ENCODE measurements at places on chromosomes 4 and X. TPM values are rescaled to one million over a fixed set of nuclear protein-coding genes. Genes with fewer than 3 reads are reported as not detected.
A peak's percentile ranks its signal among the peaks of the same experiment; 100 is the strongest.

- DNase-seq = no peak
Measured at GRCh38 chr4:176193938-176194337, 1.4 kb downstream of the SPATA4 start.

DNA sequence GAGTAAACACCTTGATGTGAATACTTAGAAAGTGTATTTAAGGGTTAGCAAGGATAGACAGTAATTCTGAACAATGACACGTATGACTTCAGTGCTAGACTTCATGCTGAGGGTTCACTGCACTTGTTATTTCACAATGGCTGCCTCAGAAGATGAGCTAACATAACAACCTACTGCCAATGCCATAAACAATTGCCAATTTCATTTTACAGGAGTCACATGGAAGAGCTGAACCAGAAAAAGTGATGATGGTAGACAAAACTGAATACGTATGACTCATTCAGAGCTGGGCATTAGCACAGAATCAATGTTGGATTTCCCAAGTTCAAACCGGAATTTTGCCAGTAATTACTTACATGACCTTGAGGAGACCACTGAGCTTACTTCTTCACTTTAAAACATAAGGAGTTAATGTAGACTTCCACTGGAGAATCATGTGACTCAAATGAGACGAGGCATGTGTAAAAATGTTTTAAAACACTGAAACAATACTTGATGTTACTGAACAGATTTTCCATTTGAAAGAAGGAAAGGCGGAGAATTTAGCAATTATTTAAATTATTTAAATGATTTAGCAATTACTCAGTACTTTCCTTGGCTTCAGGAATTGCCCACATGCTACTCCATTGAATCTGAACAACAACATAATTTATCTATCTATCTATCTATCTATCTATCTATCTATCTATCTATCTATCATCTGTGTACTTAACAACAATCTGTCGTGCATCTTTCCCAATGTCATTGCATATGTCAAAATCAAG, 868.5 kb upstream of the SLIT2 start:
- no peak for DNase-seq

DNA sequence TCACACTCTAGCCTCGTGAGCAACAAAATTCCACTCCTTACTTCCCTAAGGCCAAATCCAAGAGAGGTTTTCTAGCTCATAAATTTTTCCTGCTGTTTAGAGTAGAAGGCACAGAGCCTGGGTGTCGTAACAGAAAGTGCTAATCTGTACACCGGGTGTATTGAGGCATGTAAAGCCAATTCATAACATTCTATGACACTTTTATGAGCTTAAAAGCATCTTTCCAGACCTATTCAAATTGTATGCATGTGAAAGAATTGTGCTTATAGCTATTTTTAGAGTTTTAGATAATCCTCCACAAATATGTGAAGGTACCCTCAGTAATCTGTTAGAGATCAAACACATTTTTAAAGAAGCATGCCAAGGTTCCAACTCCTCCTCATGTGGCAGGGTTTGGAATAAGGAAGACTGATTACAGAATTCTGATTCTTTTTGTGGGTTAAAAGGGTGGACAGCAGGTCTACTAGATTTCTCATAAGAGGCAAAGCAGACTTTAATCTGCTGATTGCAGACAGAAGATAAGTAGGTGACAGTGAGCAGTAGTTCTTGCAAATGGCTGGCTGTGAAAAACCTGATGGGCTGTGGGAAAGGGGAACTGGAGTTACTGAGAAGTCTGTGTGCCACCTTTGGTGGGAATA, 25.5 kb upstream of the LRCH2 start:
- DNase-seq = no peak

GRCh38 chr4:177092807-177093206, 216.9 kb upstream of the NEIL3 start:
- DNase-seq = no peak

GRCh38 chr4:158970812-158971211, 132.1 kb upstream of the RAPGEF2 start:
- DNase-seq = no peak

DNA sequence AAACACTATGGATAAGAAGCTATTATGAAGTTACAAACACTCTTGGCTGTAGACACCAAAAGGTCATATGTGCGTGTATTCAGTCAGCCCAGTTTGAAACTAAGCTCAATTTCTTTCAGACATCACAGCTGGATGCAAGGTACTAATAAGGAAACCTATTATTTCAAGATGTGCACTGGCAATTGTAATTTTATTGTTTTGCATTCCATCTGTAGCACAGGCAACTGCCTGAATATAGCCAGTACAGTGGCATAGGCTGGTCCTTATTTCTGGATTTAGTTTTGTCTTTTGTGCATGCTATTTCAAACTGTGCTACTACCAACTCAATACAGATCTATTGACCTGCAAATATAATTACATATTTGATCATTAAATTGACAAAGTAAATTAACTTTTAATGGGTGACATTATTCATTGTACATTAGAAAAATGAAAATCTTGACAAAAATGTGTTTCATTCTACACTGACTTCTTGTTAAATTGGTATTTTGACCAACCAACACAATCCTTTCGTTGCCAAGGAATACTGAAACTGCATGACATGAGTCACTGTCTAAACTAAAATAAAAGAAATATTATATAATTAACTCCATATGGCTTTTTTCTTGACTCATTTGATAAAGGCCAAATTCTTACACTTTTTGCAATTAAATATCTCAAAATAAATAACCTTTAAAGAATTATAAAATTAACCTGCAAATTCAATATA, 594.3 kb upstream of the ADGRL3 start:
- DNase-seq = no peak

DNA sequence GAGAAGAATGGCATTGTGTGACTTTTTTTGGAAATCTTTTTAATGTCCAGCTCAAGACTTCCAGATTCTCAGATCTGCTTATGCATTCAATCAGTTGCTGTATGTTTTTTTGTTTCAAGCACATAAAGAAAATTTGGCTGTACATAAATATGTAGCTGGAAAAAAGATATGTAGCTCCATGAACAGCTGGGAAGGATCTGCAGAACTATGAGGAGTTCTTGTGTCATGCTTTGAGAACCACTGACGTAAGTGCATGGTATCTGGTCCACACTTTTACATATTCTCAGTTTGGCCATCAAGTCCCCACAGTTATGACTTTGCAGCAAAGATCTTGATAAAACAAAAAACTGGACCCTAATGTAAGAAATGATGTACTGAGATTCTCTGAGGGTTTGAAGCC, 165.9 kb downstream of the KIT start:
- DNase-seq = no peak

GRCh38 chrX:150573702-150574101, 5.3 kb downstream of the MTM1 start:
- no peak for DNase-seq

DNA sequence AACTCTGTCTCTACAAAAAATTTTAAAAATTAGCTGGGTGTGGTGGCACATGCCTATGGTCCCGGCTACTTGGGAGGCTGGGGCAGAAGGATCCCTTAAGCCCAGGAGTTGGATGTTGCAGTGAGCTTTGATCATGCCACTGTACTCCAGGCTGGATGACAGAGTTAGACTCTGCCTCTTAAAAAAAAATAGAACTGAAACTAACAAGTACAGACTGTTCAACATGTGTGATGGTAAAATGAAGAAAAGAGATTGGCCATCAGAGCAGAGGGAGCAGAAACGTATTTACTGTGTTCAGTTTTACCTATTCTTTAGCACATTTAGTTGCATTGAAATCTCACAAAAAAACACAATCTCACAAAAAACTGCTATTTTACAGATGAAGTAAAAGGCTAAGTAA, 77.9 kb upstream of the NAP1L5 start:
- no peak for DNase-seq

- DNase-seq = peak; percentile 30
Measured at GRCh38 chrX:13489454-13489853, 79.9 kb upstream of the EGFL6 start.

DNA sequence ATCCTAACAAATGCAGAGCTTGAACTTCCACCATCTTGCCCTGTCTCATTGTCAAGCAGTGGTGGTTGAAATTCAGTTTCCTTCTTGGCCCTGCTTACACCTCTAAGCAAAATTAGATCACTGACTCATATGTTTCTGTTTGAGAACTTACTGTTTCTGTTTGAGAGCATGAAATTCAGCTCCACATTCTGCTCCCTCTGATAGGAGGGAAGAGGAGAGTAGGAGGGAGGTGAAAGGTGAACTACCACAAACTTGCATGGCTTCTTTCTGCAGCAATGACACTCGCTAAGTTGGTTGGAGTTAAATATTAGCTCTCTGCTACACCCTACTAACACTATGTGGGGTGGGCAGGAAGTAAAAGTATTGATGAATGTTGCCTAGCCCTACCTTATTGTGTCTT, 117.8 kb upstream of the EDA2R start:
- DNase-seq = no peak

- no peak for DNase-seq
Measured at GRCh38 chr4:146235654-146236177, 21.4 kb downstream of the REELD1 start.

GRCh38 chrX:17635231-17635630, 102.1 kb upstream of the SCML1 start:
- no peak for DNase-seq

DNA sequence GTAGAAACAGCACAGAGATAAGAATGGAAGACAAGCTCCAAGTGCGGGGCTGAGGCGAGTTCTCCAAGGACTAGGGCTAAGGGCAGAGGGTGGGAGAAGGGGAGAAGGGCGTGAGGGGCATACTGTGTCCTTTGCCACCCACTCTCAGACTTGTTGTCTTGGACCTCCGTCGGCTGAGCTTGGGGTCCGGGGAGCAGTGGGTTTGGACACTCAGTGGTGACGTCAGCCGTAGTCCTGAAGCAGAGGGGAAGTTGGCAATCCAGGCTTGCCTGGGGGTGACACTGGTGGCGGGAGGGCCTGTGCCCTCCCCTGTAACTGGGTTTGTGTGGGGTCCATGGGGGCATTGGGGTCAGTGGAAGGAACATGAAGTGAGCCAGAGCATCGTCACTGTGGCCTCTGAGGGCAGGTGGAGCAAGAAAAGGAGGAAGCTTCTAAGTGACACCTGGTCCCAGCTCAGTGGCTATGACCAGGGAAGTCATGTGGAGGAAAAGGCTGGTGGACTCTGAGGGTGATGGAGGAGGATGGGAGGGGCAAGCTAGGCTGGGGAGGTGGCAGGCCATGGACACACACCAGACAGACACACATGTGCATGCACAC, 17.6 kb downstream of the CD99 start:
- no peak for DNase-seq

GRCh38 chr4:112146502-112146813, 1.2 kb downstream of the FAM241A start:
- DNase-seq = no peak

TRIM75 gene
- not detected for total RNA-seq

GPM6B gene
- total RNA-seq = 2.6 TPM

F11 gene
- total RNA-seq = not detected

RAB39B gene
- 0.07 TPM for total RNA-seq

ADH1C gene
- total RNA-seq = 0.85 TPM

FAM9B gene
- not detected for total RNA-seq

CLCN4 gene
- 44.9 TPM for total RNA-seq

TMEM185A gene
- total RNA-seq = 32.8 TPM

ZNF711 gene
- total RNA-seq = 0.42 TPM

ADH1B gene
- total RNA-seq = 30.6 TPM

PRDM8 gene
- 0.76 TPM for total RNA-seq

APLN gene
- total RNA-seq = 12.8 TPM

All from heart right ventricle (tissue), 16 donors.